ENCODE measurements at places on chromosomes 3 and 15.
A peak's percentile ranks its signal among the peaks of the same experiment; 100 is the strongest.

- no peak for DNase-seq
These were observed 14.1 kb upstream of the SHISA5 start for GRCh38 chr3:48518069-48518468.

GRCh38 chr3:119173325-119173724 lies at the start of gene UPK1B:
Gene UPK1B (plus strand): TSS chr3:119173598. CDS start chr3:119186742, 13,144 bp downstream.
- no peak for DNase-seq

- peak; percentile 57 for DNase-seq
These were observed 341.4 kb downstream of the CNTN3 start for GRCh38 chr3:74273091-74273490.

GRCh38 chr15:68815598-68815997 lies 5.1 kb downstream of the ANP32A start:
- DNase-seq: no peak

GRCh38 chr15:83653639-83654378 lies at the start of gene ADAMTSL3:
Gene ADAMTSL3 (plus strand): TSS chr15:83654123. CDS start chr15:83655762, 1,639 bp downstream.
- DNase-seq: peak; percentile 76

Data from GM03348 (cell line).